Lung microvascular endothelial cell (primary cell): ENCODE measurements at places on chromosomes 7 and 10.

- peak; percentile 40 for DNase-seq
Observed at GRCh38 chr10:51918884-51919325, 219.5 kb upstream of the CSTF2T start.

DNA sequence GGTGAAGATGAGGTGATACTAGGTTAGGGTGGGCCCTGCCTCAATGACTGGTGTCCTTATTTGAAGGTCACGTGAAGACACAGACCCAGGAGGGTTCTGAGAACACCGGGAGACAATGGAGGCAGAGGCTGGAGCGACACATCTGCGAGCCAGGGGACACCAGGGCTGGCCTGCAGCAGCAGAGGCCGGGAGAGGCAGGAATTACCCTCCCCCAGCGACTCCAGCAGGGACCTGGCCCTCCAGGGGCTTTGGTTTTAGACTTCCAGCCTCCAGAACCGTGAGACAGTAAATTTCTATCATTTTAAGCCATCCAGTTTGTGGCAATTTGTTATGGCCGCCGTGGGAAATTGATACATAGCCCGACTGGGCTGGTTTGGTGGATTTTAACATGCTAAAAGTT is 152.2 kb downstream of the DNAJB6 start:
- no peak for DNase-seq

DNA sequence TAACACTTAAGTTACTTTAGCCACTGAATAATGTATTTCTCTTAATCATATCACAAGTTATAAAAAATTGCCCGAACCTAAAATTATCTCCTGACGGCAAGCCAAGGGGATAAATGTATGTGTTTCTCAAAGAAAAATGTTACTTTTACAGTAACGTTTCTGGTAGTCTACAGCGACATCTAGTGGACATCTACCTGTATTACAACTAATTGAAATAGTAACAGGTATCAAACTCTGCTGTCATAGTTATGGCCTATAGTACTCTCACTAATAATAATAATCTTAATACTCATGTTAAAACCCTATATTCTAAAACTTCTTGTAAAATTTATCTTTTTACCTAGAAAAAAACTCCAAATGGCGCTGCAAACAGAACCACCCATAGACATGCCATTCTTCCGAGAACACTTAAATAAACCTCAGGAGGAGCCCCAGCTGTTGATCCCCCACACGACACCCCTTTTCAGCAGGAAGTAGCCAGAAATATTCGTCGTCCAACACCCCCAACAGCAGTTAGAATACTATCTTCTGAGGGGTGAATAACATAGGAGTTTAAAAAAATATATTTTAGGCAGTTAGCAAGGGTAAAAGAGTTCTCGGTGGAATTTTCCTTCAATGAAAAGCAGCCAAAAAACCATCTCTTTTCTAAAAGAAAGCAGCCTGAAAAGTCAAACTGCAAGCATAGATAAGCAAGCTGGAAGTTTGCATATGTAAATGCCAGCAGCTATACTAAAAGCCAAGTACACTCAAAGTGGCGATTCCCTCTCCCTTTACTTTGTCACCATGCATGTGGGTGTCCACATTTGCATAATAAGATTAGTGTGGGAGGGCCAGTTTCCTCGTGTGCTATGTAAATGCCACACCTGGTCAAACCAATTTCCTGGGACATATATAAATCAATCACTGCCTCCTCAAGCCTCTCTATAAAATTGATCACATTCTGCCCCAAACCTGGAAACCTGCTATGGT is 40.5 kb upstream of the ZNF107 start:
- DNase-seq, result peak; percentile 10

DNA sequence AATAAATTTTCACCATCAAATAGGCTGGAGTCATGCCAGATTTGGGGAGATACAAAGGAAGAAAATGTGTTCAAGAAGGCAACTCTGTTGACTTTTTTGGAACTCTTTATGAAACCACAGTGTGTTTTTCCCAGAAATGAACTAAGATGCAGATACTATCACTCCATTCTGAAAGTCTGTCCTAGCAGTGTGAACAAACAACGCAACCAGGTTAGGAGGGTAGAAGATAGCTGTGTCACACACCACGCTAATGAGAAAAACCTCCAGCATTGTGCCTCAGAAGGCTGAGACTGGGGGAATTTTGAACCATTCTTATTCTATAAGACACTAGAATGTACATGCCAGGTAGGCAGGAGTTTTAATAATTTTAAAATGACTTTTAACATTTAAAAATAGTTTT is 15.9 kb upstream of the ATP6V0A4 start:
- no peak for DNase-seq

GRCh38 chr7:98125759-98126158 is 19.1 kb downstream of the LMTK2 start:
- no peak for DNase-seq

GRCh38 chr7:16271990-16272665 is 149.2 kb downstream of the CRPPA start:
- DNase-seq, result no peak

DNA sequence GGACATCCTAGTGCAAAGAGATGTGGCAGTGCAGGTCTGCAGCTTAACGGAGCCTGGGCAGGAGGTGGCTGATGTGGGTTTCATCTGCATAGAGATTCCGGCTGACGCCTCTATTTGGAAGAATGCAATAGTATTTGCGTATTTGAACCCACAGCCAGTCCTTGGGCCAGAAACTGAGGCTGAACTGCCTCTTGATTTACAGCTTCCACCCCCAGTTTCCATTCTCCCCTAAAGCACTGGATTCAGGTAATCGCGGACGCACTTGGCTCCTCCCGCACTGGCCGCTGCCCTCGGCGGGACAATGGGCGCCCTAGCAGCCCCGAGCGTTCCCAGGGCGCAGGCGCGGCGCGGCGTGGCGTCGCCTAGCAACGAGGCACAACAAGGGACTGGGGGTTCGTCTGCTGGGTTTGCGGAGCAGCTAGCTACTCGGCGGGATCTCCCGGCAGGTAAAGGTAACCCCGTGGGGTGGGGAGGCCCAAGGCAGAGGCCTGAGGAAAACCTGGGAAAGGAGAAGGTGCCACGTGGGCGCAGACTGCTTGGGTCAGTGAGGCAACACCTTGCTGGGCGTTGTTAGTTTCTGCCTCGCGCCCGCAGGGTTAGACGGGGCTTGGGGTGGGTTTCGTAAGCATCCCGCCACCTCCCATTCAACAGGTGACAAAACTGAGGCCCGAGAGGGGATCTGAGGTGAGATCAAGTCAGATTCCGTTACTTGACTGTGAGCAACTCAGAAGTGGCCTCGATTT is at the start of gene ARMC3:
TSS of gene ARMC3 (plus strand) at position 393 of the 743 bp plus-strand sequence. CDS start 3,944 bp downstream, outside the sequence.
- peak; percentile 32 for DNase-seq

DNA sequence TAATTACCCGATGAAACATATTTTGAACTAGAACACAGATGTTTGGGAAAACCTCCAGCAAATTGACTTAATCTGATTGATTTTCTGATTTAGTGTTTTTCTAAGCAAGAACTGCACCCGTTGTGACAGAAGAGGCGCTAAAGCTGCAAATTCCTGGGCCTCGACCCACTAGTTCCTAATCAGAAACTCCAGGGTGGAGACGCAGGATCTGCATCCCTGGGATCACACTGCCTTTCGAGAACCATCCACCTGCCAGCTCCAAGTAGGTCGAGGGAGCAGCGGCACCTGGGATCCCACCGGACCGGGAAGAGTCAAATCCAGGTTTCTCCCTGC is 136.8 kb upstream of the CDCA7L start:
- DNase-seq, result no peak

- DNase-seq, result no peak
Observed at GRCh38 chr7:5605775-5606634, 175.5 kb downstream of the RNF216 start.

GRCh38 chr7:111517549-111517951 is 44.7 kb downstream of the IMMP2L start:
- DNase-seq, result no peak

DNA sequence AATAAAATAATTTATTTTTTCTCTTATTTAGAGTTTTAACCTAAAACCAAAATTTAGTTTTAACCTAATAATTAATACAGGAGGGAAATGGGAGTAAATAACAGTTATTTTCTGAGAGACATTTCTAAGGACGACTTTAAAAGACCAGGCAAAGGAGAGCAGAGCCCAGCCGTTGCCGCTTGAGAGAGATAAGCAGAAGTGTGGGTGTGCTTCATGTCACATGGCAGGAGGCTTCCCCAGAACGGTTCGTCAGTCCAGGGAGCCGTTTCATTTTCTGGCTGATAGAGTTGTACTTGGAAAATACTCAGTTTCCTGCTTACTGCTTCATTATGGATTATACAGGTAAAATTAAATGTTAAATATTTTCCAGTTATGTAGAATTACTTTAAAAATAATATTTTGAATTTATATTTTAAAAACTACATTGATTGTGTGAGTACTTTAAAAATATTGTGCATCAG is 61.4 kb downstream of the ST7 start:
- peak; percentile 77 for DNase-seq

DNA sequence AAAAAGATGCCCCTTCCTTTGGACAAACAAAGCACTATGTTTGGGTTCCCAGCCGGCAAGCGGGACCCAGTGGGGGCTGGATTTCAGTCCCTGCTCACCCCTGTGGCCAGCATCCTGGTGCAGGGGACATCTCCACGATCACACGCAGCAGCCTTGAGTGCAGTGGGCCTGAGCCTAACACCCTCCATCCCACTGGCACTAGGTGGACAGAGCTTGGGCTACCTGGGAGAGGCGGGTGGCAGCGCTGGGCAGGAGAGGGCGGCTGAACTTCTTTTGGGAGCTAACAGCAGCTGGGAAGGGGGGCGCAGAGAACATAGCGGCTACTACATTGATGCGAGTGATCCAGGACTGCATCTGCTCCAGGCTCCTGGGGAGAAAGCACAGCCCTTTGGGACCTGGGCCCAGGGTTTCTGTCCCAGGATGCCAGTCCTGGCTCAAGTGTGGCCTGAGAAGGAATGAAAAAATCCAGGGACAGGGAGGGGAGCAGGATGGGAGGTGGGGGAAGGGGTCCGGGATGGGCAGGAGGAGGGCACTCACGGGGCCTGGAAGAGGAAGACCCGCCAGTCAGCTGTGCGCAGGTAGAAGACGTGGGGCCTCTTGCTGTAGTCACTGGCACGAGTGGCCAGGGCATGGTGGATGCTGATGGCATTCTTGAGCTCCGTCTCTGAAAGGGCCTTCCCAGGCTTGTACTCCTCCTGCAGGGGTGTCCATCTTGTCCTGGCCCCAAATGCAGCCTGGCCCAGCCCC is 9.0 kb downstream of the NFKB2 start:
- DNase-seq, result no peak

GRCh38 chr7:110921595-110922151 is 169.3 kb upstream of the LRRN3 start:
- no peak for DNase-seq
